ENCODE measurements at places on chromosomes 7 and 10.

DNA sequence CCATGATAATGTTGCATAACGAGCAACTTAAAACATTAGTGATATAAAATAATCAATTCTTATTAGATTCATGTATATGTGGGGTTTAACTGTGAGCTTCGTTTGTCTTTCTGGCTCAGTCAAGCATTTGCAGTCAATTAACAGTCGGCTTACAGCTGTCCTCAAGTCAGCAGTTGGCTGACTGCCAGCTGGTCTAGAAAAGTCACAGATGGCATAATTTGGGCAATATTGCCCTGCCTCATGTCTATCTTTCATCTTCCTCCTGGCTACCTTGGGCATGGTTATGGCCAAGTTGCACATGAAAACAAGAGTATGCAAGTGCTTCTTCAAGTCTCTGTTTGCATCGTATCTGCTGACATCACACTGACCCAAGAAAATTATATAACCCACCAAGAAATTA, 186.1 kb upstream of the ZWINT start:
- DNase-seq, result no peak

DNA sequence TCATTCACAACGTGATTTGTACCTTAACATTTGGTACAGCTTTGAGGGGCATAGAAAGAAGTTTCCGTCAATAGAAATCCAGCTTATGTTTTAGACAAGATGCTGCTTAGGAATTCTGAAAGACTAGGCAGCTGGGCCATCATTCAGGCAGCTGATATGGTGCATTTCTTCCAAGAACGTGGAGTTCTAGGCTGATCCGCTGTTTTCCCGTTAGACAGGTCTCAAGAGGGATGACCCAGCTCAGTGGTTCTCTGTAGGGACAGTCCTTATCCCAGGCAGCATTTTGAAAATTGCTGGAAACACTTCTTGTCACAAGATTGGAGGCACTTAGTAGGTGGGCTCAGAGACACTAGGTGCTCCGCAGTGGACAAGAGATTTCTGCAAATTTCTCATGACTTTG, 242.7 kb upstream of the FOXK1 start:
- DNase-seq, result no peak

- DNase-seq, result no peak
Observed at GRCh38 chr7:93249491-93250148, 17.5 kb downstream of the VPS50 start.

- no peak for DNase-seq
Observed at GRCh38 chr7:96269246-96269994, 52.5 kb downstream of the SLC25A13 start.

DNA sequence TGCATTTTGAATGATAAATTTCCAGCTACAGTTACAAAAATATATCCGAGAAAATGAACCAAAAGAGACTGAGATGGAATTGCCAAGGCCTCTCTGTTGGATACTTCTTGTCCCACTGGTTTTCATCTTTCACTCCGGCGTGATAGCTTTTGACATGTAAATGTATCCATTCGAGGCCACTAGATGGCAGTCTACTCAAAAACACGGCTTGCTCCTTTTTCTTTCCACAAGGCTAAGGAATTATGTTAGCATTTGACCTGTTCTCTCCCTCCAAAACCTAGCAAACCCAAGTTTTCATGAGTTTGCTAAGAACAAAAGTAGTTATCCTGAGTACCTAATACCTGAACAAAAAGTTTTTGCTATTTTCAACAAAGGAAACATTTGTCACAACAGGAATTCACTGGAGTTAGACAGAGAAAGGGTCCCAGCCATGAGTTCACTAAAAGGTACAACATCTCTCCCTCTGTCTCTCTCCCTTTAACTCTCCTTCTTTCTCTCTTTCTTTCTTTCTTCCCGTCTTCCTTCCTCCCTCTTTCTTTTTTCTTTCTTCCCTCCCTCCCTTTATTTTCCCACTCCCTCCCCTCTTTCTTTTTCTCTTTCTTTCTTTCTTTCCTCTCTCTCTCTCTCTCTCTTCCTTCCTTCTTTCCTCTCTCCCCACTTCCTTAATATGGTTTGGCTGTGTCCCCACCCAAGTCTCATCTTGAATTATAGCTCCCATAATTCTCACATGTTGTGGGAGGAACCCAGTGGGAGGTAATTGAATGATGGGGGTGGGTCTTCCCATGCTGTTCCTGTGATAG, 207.9 kb upstream of the MYO3A start:
- peak; percentile 15 for DNase-seq

GRCh38 chr7:99835189-99835588, 7.4 kb downstream of the CYP3A43 start:
- DNase-seq, result no peak

- peak; percentile 66 for DNase-seq
Observed at GRCh38 chr10:62818426-62819011, 2.4 kb upstream of the EGR2 start.

DNA sequence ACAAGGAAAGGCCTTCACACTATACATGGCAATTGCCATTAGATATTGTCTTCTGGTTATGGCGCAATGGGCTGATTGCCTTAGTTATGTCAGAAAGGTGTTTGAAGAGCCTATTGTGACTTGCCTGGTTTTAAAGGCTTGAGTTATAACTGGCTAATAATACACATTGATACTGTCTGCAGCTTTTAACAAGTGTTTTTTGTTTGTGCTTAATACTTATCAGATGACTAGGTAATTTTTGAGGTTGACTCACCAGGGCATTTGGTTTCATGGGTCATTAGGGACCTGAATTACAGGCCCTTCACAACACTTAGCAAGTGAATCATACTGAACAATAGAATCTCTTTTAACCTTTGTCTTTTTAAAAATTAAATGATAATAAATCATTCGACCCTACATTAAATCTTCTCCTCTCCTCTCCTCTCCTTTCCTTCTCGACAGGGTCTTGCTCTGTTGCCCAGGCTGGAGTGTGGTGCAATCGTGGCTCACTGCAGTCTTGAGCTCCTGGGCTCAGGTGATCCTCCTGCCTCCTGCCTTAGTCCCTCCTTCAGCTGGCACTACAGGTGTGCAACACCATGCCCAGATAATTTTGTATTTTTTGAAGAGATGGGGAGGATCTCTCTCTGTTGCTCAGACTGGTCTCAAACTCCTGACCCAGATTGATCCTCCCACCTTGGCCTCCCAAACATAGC, 196.3 kb downstream of the JCAD start:
- no peak for DNase-seq

- DNase-seq, result no peak
Observed at GRCh38 chr7:133562621-133563020, 309.7 kb downstream of the EXOC4 start.

DNA sequence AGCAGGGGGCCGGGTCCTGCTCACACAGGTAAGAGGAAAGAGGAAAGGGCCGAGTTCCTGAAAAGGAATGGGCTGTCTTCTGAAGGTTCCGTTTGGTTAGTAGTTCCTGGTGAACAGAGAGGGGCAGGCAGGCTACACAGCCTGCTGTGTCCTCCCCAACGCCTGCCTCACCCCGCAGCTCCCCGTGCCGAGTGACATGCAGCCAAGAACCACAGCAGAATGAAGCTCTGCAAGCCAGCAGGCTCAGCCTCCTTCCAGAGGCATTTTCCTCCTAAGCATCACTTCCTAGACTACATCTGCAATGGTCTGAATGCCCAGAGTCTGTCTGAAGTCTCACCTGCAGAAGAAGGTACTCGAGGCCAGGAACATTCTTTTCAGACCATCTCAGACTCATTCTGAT, 202.4 kb upstream of the TCERG1L start:
- DNase-seq, result no peak

DNA sequence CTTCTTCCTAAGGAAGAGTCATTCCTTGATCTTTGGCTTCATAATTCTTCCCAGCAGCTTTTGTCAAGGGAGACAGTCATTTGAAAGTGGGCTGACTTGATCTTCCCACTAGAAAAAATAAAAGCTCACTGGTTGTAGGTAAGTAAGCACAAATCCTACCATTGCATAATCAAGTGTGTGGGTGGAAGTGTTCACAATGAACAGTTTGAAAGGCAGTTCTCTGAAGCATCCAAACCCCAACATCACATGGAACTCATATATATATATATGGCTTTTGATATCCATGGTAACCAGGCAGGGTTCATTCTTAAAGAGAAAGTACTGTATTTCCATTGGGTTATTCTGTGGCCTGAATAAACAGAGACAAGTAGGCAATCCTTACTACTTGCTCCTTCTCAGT, 51.6 kb downstream of the ARMH3 start:
- no peak for DNase-seq

DNA sequence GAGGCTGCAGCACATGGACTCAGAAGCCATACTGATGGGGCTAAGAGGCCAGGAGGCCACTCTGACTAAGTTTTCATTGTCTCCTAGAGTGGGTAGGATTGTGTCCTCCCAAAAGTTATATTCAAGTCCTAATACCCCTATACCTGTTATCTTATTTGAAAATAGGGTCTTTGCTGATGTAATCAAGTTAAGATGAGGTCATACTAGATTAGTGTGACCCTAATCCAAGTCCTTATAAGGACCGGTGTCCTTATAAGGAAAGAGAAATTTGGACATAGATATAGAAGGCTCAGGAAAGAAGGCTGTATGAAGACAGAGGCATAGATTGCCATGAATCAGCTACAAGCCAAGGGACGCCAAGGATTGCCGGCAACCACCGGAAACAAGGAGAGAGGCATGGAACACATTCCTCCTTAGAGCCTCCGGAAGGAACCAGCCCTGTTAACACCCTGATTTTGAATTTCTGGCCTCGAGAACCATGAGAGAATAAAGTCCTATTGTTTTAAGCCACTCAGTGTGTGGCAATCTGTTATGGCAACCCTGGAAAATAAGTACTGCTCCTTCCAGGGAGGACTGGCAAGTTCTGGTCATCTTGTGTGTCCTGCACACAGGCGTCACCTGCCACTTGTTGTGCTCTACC, 157.0 kb downstream of the EMX2 start:
- no peak for DNase-seq

DNA sequence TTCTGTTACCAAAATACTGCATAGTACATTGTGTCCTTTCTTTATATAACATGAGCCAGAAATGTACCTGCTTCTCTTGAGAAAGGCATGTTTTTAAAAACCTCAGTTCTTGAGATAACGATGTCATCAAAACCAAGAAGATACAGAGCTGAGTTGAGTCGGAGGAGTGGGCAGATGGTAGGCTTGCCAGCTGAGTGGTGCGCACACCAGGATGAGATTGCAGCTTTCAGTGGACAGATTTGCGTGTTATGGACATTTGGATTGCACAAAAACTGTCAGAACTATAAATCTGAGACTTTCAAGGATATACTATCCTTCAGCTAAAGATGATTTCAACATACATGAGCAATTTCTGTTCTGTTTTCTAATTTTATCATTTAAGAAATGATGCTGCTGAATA, 25.0 kb downstream of the PRKAR2B start:
- DNase-seq, result no peak

GRCh38 chr7:146772601-146773000, 656.0 kb downstream of the CNTNAP2 start:
- DNase-seq, result no peak

GRCh38 chr10:13201132-13201531, 33.0 kb downstream of the UCMA start:
- no peak for DNase-seq

DNA sequence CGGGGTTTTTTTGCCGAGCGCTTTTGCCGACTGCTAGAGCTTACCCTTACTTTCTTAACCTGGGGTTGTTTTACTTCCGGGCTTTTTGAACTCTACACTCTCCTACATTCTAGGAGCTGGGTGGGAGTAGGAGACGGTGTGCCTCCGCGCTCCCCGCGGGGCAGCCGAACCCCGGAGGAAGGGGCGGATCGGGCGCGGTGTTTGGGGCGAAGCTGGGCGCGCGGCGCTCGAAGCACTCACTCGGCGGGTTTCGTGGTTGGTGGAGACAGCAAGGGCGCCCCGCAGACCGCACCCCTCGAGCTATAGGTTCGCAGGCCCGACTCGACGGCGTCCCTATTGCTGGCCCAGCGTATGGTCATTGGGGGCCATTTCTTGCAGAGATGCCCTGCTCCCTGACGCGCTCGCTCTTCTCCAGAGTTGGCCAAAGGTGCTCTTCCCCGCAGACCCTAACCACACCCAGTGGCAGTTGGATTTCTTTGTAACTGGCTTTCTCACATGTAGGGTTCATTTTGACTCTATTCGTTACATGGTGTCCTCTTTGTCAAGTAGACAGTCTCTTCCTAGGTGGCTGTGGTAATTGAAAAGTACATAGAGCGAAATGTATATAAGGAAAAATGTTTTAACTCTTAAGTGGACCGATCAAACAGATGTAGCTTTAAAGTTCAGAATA, 364 bp downstream of the ZNF518A start:
- DNase-seq, result peak; percentile 76

DNA sequence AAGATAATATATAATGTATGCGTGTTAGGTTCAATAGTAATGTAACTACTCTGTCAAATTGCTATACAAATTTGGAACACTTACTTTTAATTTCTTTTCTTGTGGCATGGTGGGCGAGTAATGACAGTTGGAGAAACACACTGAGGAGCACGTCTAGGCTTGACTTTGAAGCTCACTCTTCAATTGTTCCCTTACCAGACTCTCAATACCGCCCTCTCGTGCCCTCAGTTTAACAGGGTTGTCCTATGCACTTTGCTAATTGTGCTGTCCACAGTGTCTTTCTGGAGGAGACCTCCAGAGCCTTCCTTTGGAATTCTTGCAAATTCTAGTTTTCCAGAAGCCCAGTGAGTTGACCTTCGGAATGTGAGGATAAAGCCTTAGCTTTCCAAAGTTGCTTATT, 107.2 kb upstream of the RELN start:
- no peak for DNase-seq

DNA sequence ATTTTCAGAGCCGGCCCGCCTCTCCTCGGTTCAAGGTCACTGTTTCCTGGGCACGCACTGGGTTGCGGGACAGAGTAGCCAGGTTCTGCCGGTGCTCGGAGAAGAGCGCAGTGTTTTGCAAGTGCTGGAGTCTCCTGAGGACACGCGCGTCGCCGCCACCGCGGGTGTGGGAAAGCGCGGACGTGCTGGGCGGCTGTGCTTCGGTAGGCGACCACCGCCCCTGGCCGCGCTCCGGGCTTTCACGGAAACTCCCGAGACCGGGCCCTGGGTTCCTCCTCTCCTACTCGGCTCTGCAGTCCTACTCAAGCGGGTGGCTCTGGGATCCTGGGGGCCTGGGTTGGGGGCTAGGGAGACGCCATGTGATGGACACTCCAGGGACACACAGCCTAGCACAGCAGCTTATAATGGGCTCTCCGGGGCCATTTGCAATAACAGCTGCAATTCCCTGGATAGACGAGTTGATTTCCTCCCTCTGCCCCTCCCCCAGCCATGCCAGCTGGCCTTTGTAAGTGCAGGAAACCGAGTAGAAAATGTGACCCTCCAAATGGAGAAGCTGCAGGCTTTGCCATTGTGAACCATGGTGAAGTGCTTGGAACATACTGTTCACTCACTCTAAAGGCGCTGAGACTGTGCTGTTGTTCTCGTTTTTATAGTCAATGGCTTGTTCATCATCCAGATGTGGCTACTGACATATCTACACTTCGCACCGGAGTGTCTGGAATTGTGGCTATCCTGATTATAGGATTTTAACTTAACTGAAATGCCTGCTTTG, 2.1 kb downstream of the FRAT1 start:
- no peak for DNase-seq

GRCh38 chr7:113392841-113393540, 274.6 kb upstream of the SMIM30 start:
- DNase-seq, result no peak

DNA sequence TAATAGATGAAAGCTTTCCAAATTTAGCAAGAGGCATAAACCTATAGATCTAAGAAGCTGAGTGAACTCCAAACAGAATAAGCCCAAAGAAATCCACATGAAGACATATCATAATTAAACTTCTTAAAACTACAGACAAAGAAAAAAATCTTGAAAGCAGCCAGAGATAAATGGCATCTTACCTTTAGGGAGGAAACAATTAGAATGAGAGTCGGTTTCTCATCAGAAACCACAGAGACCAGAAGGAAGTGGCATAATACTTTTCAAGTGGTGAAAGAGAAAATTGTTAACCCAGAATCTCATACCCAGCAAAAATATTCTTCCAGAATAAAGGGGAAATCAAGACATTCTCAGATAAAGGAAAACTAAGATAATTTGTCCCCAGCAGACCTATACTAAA, 98.9 kb upstream of the NANOS1 start:
- DNase-seq, result no peak
